ENCODE measurements at places on chromosomes 12 and 14. TPM values are rescaled to one million over a fixed set of nuclear protein-coding genes. Genes with fewer than 3 reads are reported as not detected.

The SYNE3 gene
- total RNA-seq: 13.9 TPM

The USP44 gene
- total RNA-seq: 0.99 TPM

- no peak for DNase-seq
Observed at GRCh38 chr14:95198320-95198719, 41.0 kb upstream of the DICER1 start.

DNA sequence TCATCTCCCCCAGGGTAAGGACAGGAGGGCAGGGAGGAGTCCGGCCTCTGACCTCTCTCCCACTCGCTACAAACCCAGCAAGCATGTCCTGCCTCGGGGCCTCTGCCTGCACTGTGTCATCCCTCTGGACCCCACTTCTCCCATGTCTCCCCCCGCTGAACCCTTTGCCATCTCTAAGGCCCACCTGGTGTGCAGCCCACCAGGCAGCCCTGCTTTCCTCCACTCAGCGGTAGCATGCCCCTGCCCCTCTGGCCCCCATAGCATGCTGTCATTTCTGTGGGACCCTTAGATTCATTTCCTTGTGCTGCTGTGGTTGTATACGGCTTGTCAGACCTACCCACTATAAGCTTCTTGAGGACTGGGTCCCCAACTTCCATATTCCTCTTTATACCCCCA lies 17.7 kb downstream of the PAPLN start:
- no peak for DNase-seq

DNA sequence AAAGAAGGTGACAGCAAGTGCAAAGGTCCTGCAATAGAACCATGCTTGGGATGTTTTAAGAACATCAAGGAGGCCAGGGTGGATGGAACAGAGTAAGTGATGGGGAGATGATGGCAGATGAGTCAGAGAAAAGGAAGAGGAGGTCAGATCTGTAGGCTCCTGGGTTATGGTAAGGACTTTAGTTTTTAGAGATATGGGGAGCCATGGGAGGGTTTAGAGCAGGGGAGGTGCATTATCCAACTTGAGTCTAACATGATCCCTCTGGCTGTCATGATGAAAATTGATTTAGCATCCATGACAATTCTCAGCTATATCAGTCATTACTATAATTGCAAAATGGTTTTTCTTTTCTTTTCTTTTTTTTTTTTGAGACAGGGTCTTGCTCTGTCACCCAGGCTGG lies 7.3 kb upstream of the PLBD2 start:
- no peak for DNase-seq

DNA sequence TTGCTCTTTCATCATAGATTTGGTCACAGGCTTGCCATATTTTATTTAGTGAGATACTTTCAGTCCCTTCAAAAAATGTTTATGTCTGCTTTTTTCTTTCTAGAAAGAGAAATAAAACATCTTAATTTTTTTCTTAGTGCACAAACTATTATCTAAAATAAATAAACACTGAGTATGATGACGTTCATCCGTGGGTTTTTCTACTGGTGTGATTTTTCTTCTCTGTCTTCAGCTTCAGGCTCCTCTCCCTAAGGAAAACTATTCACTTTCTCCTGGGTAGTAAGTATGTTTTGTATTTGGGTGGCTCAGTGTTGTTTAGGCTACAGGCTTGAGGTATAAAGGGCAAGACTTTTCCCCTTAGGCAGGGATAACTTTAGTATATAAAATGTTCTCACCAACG lies 154.7 kb downstream of the DACT1 start:
- no peak for DNase-seq

The PTPRR gene
- 0.49 TPM for total RNA-seq

The RNASE4 gene
- total RNA-seq: 31.1 TPM

The PGAM5 gene
- total RNA-seq: 16.3 TPM

The PRH2 gene
- total RNA-seq: not detected

The AMHR2 gene
- total RNA-seq: not detected

The SPTB gene
- total RNA-seq: 32.7 TPM

- DNase-seq: no peak
Observed at GRCh38 chr12:3035171-3035570, 42.0 kb upstream of the TSPAN9 start.

DNA sequence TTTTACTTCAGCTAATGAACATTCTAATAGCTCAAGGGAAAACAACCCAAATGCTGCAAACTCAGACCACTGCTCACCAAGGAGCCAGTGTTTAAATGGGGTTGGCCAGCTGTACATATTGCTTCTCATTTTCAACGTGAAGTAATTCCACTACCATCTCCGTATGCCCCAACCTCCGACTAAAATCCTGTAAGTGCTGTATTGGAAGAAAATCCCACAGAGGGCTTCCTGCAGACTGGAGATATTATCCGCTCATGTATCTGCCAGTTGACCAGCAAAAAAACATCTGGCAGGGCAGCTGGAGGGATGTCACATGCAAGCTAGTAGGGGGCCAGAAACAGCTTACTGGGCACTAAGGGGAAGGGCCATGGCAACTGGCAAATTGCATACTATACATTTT lies 485.0 kb downstream of the SNAPC1 start:
- DNase-seq: no peak

DNA sequence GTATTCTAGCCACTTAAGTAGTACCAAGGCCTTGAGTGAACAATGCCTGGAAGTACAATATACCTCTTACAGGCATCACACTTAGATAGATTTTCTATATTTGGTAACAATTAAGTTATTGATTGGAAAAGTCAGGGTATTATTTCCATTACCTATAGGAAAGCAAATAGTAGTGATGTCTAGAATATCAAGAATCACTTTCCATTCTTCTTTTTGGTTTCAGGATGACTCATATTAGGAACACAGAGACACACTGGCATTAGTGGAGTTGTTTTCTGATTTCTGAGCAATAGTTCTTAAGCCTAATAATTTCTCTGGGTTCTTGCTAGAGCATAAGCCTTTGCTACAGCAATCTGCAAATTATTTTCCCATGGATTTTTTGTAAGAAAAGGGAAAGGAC lies 1640.0 kb upstream of the SEL1L start:
- no peak for DNase-seq

The CLEC9A gene
- total RNA-seq: 0.99 TPM

The CCDC175 gene
- not detected for total RNA-seq

The PELI2 gene
- 22.5 TPM for total RNA-seq

The CISTR gene
- total RNA-seq: not detected

The GPR132 gene
- 1.6 TPM for total RNA-seq

- DNase-seq: no peak
Observed at GRCh38 chr14:68807148-68807600, 14.3 kb upstream of the ZFP36L1 start.

DNA sequence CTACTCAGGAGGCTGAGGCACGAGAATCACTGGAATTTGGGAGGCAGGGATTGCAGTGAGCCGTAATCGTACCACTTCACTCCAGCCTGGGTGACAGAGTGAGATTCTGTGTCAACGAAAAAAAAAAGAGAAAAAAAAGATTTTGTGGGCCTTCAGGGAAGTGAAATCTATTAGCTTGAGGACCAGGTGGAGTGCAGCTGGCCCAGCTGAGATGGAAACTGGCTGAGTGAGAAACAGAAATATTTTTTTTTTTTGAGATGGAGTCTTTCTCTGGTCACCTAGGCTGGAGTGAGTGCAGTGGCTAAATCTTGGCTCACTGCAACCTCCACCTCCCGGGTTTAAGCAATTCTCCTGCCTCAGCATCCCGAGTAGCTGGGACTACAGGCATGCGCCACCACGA lies 2.3 kb upstream of the CLEC4C start:
- DNase-seq: no peak

GRCh38 chr12:102163383-102163782 lies 34.2 kb downstream of the PMCH start:
- DNase-seq: no peak

DNA sequence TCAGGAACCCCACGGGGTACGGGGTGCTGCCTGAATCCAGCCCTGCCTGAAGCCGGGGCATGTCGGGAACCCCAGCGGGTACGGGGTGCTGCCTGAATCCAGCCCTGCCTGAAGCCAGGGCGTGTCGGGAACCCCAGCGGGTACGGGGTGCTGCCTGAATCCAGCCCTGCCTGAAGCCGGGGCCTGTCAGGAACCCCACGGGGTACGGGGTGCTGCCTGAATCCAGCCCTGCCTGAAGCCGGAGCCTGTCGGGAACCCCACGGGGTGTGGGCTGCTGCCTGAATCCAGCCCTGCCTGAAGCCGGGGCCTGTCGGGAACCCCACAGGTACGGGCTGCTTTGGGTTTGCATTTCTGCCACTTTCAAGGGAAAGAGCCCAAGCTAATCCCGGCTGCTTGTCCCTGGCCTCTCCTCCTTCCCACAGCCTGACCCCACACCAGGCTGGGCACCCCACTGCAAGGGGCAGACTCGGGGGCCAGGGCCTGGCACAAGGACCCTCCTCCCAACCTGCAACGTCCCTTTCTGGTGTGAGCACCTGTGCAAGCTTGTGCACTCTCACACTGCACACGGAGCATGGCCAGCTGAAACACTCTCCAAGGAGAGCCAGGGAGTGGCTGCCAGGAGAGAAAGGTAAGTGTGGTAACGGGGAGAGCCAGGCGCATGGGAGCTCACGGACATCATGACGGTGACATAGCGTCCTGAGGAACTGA lies 5.6 kb upstream of the FBRSL1 start:
- no peak for DNase-seq

The TMTC1 gene
- 21.9 TPM for total RNA-seq

The CD4 gene
- total RNA-seq: 9.7 TPM

The GALC gene
- 27.5 TPM for total RNA-seq

DNA sequence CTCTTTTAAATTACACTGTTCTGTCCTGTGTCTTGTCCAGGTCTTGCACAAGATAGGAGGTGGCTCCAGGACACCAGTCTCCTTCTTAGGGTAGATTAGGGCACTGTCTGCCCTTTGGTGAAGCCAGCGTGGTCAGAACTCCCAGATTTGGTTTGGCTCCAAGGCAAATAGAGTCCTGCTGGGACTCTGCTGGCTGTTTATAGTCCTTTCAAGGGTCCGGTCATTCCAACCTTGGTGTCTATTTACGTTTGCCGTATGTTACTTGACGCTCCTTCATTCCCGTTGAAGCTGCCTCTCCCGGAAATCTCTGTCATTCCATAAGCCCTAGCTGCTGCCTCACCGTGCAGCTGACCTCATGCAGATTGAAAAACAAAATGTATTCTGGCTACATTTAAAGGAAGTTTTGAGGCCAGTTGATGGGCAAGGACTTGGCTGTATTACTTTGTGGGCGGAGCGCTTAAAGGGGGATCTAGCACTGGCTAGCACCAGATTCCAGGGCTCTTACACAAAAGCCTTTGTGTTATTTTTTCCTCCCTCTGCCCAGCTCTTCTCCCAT lies 180.6 kb downstream of the AKAP6 start:
- DNase-seq: peak; percentile 21

DNA sequence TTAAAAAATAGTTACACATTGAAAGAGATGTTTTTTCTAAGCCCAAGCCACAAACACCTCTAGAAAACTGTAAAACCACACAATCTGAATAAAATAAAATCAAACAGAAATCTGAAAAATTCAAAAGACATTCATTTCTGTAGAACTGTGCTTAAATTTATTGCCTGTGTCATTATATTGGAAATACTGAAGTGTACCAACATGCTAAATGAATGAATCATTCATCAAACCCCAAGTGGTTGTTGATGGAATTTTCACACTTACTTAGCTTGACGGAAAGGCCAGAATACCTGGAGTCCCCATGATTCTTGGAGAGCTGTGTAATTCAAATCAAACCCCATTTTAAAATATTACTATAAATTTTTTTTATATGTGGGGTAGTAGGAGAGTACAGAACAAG lies 2.7 kb downstream of the KITLG start:
- DNase-seq: no peak

DNA sequence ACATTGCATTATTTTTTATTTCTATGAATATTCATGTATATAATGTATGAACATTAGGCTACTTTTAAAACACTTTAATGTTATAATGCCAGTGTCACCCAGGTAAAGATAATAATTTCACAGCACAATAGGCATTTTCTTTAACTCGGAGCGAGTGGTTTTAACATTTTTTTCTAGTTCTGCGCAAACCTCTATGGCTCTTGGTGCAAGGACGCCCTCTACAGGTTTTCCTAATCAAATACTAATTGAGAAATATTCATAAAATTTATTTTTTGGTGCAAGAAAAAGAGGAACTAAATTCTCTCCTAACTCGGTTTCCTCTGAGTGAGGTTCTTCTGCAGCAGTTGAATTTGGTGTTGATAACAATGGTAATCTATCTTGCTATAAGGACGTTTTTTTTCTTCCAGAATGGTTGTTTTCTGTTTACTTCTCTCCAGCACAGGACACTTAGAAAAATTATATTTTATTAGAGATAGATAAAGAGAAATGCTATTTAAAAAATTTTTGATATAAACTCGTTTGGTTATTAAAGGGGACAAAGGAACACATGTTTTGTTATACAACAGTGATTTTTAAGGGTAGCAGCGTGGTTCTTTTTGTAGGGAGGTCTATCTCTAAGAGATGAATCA lies 2.4 kb upstream of the WIF1 start:
- DNase-seq: peak; percentile 39

The NKX2-1 gene
- not detected for total RNA-seq

- DNase-seq: no peak
Observed at GRCh38 chr12:92075425-92075914, 70.2 kb downstream of the BTG1 start.

DNA sequence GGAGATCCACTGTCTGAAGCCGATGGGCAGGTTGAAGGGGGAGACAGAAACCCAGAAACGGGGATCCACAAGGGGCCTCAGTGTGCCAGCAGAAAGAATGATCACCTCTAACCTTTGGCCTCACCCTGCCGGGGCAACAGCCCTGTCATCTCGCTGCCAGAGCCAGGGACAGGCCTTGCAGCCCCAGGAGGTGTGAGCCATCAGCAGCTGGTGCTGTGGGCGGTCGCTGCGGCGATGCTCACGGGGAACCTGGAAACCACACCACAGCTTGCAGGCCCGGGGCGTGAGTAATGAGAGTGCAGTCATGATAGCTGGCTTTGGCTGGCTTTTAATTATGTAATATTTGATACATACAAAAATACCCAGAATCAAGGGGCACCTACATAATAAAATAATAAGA lies 4.7 kb upstream of the TTC7B start:
- no peak for DNase-seq

DNA sequence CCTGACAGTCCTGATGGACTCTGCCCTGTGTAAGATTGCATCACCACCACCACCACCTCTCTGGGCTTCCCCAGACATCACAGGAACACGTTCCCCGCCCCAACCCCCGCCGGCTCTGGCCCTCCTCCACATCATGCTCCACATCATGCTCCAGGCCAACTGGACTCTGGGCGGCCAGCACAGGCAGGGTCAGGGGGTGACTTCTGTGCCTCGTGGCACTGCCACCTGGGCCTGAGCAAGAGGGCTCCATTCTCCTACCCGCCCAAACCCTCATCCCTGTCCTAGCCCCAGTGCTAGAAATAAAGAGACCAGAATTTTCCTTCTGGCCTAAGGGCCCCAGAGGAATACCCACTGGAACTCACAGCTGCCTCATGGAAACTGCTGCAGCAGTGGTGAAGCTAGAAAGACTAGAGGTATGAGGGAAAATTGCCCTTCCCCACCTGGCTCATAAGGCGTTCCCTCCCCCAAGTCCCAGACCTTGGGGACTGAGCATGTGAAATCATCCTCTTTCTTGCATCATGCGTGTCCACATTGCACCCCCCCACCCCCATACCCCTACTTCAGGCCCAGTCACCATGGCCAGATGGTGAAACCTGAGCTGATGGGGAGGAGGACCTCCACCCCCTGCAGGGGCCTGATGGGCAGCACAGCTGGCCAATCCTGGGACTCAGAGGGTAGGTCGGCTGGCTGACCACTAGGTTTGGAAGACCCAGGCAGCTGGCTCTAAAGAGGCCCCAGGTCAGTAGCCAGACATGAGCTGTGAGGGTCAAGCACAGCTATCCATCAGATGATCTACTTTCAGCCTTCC lies at the start of gene INHBE:
TSS of gene INHBE (plus strand) at position 742 of the 808 bp plus-strand sequence. CDS start 230 bp downstream, outside the sequence.
- no peak for DNase-seq

GRCh38 chr12:43758247-43758727 lies 303 bp downstream of the PUS7L start:
- peak; percentile 42 for DNase-seq

All from skin of body (tissue), 3 donors.